ENCODE measurements at places on chromosomes 7 and 10.
A peak's percentile ranks its signal among the peaks of the same experiment; 100 is the strongest.

GRCh38 chr7:24968165-24968564 is 11.8 kb downstream of the OSBPL3 start:
- no peak for DNase-seq

DNA sequence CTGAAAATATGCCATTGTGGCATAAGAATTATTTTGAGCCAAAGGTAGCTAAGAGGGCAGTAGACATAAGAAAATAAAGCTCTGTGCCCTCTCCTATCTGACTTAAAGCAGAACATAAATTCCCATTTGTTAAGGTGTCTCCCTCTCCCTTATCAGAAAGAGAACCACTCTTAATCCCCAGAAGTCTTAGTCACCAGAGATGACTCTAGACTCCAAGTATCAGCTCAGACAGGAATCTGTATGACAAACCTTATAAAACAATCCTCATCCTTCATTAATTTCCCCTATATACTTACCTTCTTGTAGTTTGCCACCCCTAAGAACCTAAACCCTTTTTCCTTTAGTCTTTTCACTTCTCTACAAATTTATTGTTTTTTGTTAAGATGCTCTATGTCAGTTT is 21.8 kb upstream of the PIP4K2A start:
- no peak for DNase-seq

GRCh38 chr7:47474211-47474936 is 107.5 kb downstream of the TNS3 start:
- DNase-seq: no peak

DNA sequence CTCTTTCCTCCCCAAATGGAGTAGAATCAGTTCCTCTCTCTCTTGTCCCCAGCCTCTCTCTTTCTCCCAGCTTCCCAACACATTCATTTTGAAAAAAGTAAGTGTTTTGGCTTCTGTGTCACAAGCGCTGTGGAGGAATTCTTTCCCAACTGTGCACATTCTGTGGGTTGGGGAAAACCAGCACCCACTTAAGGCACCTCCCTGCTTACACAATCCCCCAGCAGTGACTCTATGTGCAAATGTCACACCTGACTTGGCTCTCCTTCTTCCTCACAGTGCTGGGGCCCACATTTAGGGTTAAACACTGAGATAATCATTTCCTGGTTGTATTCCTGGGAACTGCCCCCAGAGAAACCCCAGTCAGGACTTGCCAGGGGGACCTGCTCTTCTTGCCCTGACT is 358.1 kb upstream of the ZNF32 start:
- no peak for DNase-seq

DNA sequence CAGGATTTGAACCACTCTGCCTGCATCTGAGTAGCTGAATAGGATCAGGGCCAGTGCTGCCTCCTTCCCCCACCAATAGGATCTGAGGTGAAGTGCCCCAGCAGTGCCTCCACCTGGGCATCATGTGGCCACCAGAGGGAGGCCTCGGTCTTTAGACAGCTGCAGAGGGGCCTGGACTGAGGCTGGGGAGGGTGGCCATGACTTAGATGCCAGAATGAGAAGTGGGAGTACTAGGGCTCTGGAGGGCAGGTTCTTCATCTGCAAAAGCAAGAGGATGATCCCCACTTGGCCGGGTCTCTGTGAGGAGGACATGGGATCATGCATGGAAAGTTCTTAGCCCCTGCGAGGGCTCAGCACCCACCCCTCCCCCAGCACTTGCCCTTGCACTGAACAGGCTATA is 56.9 kb downstream of the NEUROG3 start:
- no peak for DNase-seq

DNA sequence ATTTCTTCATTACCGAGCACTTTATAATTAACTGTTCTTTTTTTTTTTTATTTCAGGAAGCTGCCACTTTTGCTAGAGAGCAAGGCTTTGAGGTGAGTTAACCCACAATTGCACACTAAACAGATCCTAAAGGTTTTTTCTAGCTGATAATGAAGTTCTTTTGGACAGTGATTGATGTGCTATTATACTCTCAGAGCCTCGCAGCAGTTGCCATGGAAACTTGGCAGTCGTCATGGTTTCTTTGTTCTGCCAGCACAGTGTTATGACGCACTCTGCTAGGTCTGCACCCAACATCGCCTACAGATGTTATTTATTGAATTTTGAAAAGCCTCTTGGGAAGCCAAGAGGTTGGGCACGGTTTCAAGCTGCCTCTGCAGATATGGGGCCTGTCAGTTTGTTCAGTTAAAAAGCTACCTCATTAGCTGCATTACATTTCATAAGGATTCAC is 237.2 kb upstream of the KAT6B start:
- peak; percentile 42 for DNase-seq

DNA sequence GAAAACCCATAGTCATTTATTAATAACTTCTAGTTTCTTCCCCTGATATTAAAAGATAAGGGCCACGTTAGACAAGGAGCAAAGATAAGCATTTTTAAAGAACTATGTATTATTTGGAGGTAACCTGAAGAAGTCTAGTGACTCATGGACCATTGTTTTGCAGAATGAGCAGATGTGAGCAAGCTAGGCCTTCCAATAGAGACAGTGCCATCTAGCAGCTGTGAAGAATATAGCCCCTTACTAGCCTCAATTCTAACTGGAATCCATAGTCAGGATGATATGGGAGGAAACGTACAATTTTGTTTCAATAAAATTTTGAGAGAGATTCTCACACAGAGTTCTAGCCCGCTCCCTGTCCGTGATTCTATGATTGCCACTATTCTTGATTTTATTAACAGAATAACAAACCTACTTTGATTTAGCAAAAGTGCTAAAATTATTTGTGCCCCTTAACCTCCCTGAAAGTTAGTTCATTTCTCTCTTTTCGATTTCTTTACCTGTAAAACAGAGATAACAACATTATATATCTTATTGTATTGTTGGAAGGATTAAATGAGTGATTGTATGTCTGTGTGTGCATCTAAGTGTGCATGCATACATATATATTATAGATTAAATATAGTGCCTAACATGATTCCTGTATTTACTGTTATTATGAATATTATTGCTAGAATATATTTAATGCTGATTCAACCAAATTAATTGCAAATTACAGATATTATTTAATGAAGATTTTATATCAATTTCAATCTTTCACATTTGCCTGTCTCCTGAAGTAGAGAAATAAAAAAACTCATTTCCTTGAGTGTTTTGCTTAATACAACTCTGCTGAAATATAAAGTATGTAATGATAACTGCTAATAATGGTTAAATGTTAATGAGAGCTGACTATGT is 22.7 kb downstream of the FAM237B start:
- no peak for DNase-seq

GRCh38 chr10:86687750-86688149 is 19.4 kb downstream of the LDB3 start:
- DNase-seq: no peak

- peak; percentile 26 for DNase-seq
Observed at GRCh38 chr10:103757531-103758293, 97.7 kb downstream of the SH3PXD2A start.

Data from nucleus accumbens (tissue), 56 donors.